ENCODE measurements at places on chromosomes 3 and 15.

DNA sequence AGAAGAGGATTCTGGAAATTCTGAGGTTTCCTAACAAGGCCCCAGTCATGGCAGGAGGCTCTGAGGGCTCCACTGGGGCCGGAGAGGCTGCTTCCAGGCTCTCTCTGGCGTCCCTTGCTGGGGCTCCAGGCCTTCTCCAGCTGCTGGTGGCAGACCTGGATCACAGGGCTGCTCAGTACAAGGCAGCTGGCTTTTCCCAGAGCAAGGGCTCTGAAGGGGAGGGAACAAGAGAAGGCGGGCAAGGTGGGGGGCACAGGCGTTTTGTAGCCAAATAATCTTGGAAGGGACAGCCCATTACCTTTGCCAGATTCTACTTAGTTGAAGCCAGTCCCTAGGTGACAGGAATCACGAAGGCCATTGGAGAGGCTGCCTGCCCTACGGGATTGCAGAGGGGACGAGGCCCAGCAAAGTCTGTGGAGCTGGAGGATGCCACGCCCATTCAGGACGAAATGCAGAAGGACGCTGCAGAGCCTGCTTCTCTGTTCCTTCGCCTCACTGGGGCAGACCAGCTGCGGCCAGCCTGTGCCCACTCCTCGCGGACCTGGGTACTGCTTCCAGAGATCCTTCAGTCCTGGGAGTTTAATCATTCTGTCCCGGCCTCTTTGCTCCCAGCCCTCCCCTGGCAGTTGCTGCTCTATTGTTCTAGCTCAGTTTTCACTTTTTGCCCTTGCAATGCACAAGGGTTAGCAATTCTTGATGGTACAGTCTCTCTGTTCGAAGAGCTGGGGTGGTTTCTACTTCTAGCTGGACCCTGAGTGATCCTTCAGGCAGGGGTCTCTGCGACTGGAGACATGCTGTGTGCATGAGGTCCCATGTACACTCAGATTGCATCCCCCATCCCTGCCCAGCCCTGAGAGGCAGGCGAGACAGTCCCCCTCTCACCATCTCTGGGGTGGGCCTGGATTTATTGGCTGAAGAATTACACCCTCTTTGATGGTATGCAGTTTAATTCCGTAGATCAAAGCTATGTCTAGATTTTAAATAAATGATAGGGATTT, 149.3 kb upstream of the MEF2A start:
- no peak for DNase-seq

- DNase-seq = peak; percentile 88
These were observed 778 bp upstream of the THBS1 start for GRCh38 chr15:39580117-39580484.

DNA sequence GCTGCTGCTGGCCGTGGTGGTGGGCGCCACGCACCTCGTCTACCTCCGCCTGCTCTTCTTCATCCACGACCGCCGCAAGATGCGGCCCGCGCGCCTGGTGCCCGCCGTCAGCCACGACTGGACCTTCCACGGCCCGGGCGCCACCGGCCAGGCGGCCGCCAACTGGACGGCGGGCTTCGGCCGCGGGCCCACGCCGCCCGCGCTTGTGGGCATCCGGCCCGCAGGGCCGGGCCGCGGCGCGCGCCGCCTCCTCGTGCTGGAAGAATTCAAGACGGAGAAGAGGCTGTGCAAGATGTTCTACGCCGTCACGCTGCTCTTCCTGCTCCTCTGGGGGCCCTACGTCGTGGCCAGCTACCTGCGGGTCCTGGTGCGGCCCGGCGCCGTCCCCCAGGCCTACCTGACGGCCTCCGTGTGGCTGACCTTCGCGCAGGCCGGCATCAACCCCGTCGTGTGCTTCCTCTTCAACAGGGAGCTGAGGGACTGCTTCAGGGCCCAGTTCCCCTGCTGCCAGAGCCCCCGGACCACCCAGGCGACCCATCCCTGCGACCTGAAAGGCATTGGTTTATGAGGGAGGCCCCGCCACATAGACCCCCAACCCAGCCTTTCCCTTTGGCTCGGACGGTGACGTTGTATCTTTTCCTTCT, 1.1 kb downstream of the GPR27 start:
- DNase-seq = no peak

DNA sequence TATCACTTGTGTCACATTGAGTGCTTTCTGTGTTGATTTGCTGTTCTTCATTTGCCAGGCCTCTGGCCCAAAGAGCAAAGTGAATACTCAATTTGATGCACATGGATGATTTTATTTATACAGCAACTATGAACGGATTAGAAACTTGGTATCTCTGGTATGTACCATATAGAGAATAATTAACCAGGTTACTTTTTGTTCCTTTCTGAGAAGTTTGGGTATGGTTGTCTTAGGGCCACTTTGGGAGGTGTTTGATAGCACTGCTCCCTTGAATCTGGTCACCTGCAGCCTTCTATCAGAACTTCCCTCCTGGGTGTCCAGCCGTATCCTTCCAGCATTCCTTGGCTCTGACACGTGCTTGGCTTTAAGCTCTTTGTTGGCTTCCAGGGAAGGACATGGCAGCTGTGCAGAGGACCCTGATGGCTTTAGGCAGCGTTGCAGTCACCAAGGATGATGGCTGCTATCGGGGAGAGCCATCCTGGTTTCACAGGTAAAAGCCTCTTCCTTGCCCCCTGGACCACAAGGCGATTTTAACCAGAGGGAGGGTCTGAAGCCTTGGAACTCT, 12.7 kb downstream of the TAGLN3 start:
- no peak for DNase-seq

- DNase-seq = no peak
These were observed 17.0 kb downstream of the MAP6D1 start for GRCh38 chr3:183808355-183808754.

DNA sequence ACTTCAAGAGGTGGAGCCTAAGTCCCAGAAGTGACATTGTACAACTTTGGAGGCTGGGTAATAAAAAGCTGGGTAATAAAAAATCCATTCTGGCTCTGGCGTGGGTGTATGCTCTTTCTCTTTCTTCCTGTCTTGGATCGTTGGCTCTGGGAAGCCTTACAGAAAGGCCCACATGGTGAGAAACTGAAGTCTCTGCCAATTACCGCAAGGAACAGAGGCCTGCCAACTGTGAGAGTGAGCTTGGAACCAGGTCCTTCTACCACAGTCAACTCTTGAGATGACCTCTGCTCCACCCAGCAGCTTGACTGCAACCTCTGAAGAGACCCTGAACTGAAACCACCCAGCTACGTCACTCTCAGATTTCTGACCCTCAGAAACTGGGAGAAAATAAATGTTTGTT, 51.0 kb downstream of the NR2F2 start:
- no peak for DNase-seq

GRCh38 chr3:126970921-126971320, 12.0 kb upstream of the PLXNA1 start:
- DNase-seq = no peak

DNA sequence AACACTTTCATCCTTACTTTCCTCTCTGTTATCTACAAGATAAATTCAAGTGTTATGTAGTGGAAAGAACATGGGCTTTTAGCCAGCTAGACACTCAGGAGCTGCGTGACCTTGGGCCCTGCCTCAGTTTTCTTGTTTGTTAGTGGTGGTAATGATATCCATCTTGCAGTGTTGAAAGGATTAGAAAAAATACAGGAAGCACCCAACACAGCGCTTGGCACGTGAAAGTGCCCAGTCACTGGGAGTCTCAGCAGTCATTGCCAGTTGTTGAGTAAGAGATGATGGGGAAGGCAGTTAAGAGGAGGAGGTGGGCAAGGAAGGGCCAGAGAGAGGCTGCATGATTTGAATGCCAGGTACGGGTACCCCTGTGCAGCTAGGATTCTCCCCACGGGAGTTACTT, 5.3 kb downstream of the PDIA5 start:
- DNase-seq = no peak

- no peak for DNase-seq
These were observed 395.2 kb downstream of the MECOM start for GRCh38 chr3:169268286-169268776.

GRCh38 chr3:79030157-79030556, 737.6 kb downstream of the ROBO1 start:
- DNase-seq = no peak

GRCh38 chr3:81676706-81677456, 84.6 kb downstream of the GBE1 start:
- DNase-seq = no peak
